ENCODE measurements at places on chromosomes 4 and X.

GRCh38 chr4:15901998-15902397 lies 36.5 kb downstream of the FGFBP1 start:
- no peak for DNase-seq

- no peak for DNase-seq
Observed at GRCh38 chr4:142721187-142721586, 124.9 kb downstream of the INPP4B start.

DNA sequence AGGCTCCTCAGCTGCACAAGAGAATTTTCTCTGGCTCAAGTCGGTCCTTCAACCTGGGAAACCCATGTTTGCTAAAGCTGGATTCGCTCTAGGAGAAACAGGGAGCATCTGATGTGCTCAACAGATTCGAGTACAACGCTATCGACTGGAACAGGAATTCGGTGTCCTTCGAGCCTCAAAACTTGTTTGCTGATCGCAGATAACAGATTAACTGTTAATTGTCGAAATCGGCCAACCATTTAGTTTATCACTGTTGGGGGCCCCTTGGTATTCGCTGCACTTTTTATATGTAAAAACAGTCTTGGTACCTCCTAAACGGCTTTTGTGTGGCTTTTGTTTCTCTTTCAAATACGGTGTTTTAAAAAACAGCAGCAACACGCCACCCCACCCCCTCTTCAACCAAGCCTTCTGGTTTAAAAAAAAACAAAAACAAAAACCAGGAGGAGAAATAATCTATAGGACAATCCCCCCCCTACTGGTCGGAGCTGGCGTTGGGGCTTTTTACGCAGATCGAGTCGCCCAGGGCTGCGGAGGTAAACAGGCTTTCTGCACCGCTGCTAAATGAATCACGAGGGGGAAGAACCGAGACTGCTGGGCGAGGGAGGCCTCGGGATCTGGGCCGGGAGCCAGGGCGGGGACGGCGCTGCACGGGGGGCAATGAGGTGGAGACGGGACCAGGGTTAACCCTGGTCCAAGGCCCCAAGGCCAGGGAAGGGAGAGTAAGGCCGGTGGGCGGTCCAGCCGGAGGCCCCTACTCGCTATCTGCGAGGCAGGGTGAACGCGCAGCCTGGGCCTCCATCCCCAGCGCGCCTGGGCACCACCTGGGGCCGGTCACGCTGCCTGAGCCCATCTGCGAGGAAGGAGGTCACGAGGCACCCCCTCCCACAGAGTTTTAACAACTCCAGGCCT lies 71.7 kb upstream of the BCOR start:
- peak; percentile 40 for DNase-seq

DNA sequence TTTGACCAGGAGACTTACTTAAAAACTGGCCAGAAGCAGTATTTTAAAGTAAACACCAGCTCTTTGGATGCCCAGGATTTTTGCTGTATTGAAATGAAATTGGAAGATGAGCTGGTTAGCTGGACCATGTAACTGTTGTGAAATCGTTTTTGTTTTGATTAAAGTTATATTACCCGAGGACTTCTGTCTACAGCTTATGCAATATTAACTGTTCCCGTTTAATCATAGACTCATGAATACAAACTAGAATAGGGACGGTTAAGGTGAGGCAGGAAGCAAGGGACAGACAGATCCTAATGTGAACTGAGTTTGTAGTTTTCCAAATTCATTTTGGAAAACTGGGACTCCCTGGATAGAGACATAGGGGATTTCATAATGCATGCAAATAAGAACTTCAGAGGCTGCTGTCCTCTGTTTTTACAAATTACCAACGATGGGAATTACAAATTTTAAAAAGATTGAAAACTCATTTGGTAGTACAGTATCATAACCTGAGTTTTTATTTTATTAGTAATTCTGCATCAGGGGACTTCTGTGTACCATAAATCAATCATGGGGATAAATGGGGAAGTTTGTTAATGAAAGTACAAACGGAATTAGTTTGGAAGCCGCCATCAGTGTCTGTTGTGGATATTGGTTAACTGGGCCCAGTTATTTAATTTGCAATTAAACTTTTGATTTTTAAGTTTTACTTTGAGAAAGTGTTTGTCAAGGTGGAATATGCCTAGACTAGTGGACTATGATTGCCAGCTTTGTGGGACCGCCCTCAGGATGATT lies 304.4 kb downstream of the AFF2 start:
- no peak for DNase-seq

Measured in stimulated activated CD4-positive, alpha-beta T cell treated with anti-CD3 and anti-CD28 coated beads, Interleukin-1b, Interleukin-23, amount 100 ng/mL, for 1 hour (primary cell).